ENCODE measurements at places on chromosomes 4 and X. TPM values are rescaled to one million over a fixed set of nuclear protein-coding genes. Genes with fewer than 3 reads are reported as not detected.
A peak's percentile ranks its signal among the peaks of the same experiment; 100 is the strongest.

- DNase-seq = no peak
Observed at GRCh38 chrX:20116577-20117240, at the start of gene MAP7D2. TSS of gene MAP7D2 (minus strand) at chrX:20116907. CDS start at chrX:20116879, 28 bp downstream.

The SULT1B1 gene
- total RNA-seq = 1.6 TPM

The MTTP gene
- not detected for total RNA-seq

- no peak for DNase-seq
Observed at GRCh38 chrX:19863212-19863856, 24.1 kb downstream of the SH3KBP1 start.

The NPY2R gene
- 4.4 TPM for total RNA-seq

The SLC9B1 gene
- total RNA-seq = 1.3 TPM

DNA sequence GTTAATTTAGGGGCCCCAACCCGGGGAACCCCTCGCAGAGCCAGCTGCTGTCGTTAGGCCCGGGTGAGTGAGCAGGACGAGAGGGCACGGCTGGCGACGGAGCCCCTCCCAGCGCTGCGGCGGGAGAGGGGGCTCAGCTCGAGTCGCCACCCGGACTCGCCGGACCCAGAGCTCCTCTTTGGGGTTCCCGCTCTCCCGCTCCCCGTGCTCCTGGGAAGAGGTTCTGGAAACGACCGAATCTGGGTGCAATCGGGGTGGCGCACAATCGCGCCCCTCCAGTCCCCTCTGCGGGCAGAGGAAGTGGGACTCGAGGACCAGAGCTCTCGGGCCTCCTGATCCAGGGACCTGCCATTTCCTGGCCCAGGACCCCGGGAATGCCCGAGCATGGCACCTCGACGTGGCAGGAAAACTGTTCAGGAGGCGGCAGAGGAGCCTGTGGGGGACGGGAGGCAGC is 37.3 kb upstream of the ARAF start:
- no peak for DNase-seq

GRCh38 chr4:104752337-104752736 is 257.6 kb upstream of the CXXC4 start:
- no peak for DNase-seq

The ARHGAP36 gene
- total RNA-seq = 0.32 TPM

The COPS4 gene
- total RNA-seq = 55.8 TPM

DNA sequence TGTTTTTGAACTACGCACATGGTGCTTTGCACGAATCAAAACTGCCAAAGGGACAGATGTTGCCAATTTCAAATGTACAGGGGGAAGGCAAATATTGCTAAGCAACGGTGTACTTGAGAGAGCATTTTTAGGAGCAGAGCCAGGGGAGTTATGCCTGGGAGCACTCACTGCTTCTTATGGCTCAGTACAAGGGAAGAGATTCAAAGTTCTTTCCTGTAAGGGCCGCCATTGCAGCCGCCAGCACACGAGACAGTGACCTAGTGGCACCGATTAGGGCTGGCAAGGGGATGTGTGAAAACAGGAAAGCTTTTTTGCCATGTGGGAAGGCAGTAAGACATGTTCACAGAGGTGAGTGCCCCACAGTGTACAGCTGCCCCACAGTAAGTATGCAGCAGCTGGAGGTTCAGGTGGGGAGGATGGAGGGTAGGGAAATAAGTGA is 133.8 kb downstream of the AFF1 start:
- no peak for DNase-seq

The MTM1 gene
- 17.3 TPM for total RNA-seq

The FAM47A gene
- total RNA-seq = 0.15 TPM

DNA sequence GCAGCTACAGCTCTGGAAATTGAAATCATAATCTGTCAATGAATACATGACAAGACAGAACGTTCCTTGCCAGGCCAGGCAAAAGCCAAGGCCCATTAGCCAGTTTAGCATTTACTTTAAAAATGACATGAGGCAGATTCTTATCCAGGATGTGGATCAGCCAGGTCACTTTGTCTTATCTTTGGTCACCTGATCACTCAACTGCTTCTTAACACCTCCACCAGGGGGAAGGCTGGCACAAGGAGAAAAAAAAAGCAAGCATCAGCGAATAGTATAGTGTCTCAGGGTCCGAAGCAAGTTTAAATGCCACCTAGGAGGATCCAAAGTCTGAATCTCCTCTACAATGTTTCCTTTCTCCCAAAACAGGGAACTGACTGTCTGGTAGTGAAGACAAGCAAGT is 18.8 kb downstream of the ATP1B4 start:
- DNase-seq = no peak

The FAM53A gene
- 7.2 TPM for total RNA-seq

- DNase-seq = no peak
Observed at GRCh38 chr4:86910820-86911684, 18.8 kb upstream of the C4orf36 start.

DNA sequence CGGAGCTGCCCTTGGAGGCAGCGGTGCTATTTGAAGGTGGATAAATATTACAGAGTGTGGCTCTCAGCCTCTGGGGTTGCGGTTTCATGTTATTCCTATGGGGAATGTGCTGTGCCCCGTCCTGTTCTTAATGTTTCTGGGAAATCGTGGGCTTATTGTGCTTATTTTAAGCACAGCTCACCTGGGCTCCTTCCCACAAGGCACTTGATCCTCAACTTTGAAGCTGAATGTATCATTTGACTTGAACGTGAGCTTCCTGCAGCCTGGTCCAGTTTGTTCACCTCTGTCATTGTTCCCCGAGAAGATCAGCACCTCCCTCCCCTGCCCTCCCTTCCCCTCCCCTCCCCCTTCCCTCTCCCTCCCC is 3.9 kb downstream of the SORCS2 start:
- peak; percentile 61 for DNase-seq

- DNase-seq = no peak
Observed at GRCh38 chr4:78343682-78344081, 207.9 kb upstream of the ANXA3 start.

DNA sequence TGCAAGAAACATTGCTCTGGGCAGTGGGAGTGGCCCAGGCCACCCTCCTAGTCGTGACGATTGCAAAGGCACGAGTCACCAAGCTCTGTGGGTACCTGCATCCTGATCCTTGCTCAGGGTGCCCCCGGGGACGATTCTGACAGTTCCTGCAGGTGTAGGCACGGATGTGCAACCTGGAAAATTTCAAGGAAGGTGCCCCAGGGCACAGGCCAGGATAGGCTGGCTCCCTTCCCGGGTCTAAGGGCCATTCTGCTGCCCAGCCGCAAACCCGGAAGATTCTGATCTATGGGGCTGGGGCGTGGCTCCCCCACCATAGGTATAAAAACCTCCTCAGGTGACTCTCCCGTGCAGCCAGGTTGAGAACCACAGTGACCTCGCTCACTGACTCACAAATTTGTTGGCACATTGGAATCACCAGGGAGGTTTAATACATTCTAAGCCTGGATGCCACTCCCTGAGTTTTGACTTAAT is 228.5 kb downstream of the PTTG2 start:
- no peak for DNase-seq

DNA sequence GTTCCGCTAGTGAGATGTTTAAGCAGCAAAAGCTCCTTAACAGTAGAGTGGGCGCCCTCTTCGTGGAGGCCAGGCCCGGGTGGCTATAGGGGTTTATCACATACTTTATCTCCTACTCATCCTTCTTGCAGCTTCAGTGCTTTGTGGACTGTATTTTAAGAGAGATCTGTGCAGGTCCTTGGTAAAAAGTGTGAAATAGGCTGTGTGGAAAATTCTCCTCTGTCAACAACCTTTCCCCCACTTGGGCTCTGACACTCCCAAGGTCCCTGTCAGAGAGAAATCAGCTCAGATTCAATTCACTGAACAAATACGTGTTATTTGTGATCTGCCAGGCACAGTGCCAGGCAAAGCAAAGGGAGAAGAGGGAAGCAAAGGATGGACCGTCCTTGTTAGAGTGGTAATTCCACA is 214.3 kb upstream of the PPARGC1A start:
- DNase-seq = no peak

GRCh38 chrX:120672389-120672788 is 42.5 kb upstream of the C1GALT1C1 start:
- DNase-seq = no peak

- no peak for DNase-seq
Observed at GRCh38 chrX:40170830-40171512, 73.2 kb upstream of the BCOR start.

DNA sequence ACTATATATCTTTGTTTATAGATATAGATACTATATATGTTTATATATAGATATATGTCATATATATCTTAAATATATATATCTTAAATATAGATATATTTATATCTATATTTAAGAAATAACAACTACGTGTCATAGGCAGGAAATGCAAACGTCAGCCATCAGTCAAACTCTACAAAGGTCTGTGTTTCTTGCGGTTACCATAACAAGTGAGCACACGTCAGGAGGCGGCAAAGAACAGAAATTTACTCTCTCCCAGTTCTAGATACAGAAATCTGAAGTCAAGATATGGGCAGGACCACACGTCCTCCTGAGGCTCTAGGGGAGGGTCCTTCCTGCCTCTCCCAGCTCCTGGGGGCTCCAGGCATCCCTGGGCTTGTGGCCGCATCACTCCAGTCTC is 6.5 kb downstream of the PLCXD1 start:
- no peak for DNase-seq

The MED12 gene
- total RNA-seq = 32.1 TPM

DNA sequence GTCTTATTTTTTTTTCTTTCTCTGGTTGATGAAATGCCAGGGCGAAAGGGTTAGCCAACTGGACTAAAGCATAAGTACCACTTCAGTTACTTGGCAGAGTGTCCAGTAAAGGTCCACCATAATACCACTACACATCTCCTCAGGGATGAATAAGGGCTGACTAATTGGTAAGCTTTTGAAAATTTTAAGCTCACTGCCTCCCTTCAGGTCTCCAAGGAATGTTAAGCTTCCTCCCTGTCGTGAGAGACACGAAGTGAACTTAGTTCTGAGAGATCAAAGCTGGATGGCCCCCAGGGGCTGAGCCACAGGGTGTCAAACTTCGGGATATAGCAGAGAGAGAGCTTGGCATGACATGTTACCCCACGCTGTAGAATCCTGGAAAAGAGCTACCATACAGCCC is 111.4 kb downstream of the VSIG4 start:
- no peak for DNase-seq

The C4orf17 gene
- total RNA-seq = not detected

DNA sequence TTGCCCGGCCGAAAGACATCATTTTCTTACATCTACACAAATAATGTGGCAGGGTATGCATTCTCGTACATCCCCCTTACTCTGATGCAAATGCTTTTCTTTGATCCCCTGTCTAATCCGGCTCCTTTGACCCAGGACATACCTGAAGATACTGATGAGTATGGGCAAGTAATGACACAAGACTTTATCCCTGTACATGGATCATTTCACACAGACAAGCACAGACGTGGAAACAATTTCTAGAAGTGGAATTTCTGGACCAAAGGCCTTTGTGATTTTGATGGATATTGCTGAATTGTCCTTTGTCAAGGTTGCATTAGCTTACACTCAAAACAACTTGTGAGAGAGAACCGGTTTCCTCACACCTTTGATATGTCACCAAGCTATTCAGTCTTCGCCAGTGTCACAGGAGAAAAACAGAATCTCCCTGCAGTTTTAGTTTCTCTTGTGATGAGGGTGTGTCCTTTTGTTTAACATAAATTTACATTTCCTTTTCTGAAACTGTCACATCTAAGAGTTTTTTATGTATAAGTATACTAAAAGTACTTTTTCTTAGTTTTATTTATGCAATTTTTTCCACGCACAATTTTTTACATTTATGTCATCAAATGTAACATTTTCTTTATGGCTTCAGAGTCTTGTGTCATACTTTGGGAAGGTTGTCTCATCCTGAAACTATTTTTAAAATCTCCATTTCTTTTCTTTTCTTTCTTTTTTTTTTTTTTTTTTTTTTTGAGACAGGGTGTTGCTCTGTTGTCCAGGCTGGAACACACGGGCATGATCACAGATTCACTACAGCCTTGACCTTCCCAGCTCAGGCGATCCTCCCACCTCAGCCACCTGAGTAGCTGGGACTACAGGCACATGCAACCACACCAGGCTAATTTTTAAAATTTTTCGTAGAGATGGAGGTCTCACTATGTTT is 25.2 kb downstream of the RWDD4 start:
- DNase-seq = no peak

- no peak for DNase-seq
Observed at GRCh38 chr4:86048426-86048825, 311.4 kb downstream of the MAPK10 start.

GRCh38 chr4:56786955-56787354 is 34.5 kb downstream of the SPINK2 start:
- no peak for DNase-seq

The ARMCX4 gene
- total RNA-seq = 11.8 TPM

The TRIM60 gene
- total RNA-seq = not detected

The COL4A5 gene
- 13.6 TPM for total RNA-seq

GRCh38 chr4:127400731-127401346 is 231.9 kb upstream of the INTU start:
- no peak for DNase-seq

- no peak for DNase-seq
Observed at GRCh38 chr4:30396772-30397475, 323.2 kb upstream of the PCDH7 start.

GRCh38 chr4:78059524-78059889 is 2.4 kb downstream of the FRAS1 start:
- DNase-seq = peak; percentile 21

DNA sequence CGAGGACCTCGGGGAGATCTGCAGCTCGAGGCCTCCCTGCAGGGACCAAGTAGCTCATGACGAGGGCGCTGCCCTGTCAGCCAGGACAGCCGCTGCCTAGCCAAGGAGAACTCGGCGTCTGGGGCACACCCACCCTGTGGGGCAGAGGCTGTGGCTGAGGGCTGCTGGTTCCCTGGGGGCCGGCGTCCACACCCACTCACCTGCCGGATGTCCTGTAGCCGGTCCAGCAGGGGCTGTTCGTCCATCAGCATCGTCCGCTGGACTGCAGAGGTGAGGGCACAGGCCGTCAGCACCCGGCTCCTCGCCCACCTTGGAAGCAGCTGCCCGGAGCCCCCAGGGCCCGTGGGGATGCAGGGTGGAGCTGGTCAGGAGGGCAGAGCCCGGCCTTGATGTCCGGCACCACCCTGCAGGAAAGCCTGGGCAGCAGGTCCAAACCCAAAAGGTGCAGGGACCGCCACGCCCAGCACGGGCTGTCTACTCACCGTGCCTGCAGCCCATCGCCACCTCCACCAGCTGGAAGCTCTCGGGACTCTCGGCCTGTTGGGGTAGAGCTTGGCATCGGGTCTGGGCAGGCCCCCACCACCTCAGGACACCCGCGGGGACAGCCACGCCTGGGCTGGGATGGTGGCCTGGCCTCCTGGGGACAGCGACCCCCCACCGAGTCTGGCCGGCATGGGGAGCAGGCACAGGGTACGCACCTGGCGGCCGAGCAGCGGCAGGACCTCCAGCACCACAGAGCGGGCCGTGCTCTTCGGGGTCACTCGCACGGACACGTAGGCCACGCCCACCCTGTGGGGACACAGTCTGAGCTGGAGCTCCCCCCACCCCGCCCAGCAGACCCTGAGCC is 6.9 kb downstream of the DGKQ start:
- DNase-seq = no peak

GRCh38 chr4:104896660-104897645 is 249.7 kb upstream of the TET2 start:
- no peak for DNase-seq

The CT47B1 gene
- not detected for total RNA-seq

- no peak for DNase-seq
Observed at GRCh38 chr4:103934178-103934789, 214.5 kb upstream of the TACR3 start.

Measured in breast epithelium (tissue), 4 donors.